ENCODE measurements at places on chromosomes 5 and 9.
A peak's percentile ranks its signal among the peaks of the same experiment; 100 is the strongest.

- DNase-seq, result no peak
Observed at GRCh38 chr5:56301069-56301468, 67.9 kb upstream of the ANKRD55 start.

DNA sequence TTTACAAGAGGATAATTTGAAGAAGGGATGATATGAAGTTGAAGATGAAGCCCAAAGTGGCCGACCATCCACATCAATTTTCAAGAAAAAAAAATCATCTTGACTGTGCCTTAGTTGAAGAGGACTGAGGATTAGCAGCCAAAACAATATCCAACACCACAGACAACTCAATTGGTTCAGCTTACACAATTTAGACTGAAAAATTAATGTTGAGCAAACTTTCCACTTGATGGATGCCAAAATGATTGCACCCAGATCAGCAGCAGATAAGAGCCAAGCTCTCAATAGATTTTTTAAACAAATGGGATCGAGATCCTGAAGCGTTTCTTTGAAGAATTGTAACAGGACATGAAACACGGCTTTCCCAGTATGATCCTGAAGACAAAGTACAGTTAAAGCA is 163.2 kb downstream of the GADD45G start:
- no peak for DNase-seq

- peak; percentile 89 for DNase-seq
Observed at GRCh38 chr5:53109443-53110127, at the start of gene MOCS2. MOCS2 (minus strand) TSS chr5:53109757; CDS start chr5:53107174, 2,583 bp downstream.

DNA sequence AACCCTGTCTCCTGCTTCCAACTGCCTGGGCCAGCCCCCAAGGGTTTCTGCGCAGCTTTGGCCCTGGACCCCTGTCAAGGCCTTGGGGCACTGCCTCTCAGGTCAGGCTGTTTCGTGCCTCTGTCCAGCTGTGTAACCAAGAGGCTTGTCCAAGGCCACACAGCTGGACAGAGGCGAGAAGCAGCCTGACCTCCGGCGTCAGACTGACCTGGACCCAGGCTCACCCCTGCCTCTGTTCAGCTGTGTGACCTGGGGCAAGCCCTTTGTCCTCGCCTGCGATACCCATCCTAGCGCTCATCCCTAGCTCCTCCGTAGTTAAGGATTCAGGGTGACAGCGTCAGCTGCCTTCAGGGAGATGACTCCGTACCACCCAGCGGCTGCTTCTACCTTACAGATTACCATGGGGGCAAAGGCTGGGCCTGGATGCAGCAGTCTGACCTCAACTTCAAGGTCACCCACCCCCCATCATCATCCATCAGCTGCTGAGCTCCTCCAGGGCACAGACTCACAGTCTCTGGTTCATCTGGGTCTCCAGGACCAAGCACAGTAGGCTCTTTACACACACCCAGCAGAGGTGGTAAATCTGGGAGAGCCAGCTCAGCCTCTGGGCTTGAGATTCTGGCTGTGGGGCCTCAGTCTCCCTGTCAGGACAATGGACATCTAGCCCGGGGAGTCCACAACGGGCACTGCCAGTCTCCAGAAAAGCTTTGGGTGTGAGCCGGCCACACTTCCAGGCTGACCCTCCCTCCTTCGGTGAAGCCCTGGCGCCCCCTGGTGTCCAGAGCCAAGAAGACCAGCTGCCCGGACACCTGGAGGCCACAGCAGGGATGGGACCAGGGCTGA is 7.9 kb downstream of the AK1 start:
- peak; percentile 77 for DNase-seq

GRCh38 chr9:133731876-133732638 is 6.1 kb downstream of the SARDH start:
- DNase-seq, result no peak

All from left kidney (tissue), 8 donors.